ENCODE measurements at places on chromosomes 7 and 10.
A peak's percentile ranks its signal among the peaks of the same experiment; 100 is the strongest.

DNA sequence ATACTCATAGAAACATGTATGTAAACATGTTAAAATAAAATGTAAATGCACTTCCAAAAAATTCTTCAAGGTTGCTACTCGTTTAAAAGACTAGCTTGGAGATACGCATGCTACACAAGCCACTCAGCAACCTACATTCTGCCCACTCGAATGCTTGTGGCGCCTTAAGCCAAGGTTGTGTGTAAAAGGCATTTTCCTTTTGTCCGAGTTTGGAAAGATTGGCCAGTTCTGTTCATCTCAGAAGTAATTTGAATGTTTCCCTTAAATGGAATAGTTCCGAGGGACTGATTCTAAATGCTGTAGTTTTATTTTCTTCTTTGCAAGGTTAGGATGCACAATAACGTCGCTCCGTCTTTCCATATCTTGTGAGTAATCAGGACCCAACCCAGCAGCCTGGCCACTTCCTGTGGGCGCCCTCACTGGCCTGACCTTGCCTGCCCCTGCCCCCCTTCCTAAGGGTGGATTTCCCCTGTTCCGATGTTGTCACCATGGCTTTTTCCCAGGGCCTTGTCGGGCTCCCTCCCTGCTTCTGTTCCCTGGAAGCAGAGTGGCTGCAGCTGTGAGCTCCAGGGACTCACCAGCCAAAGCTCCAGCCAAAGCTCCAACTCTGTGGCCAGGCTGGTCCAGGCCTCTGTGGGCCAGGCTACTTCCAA lies 70.6 kb downstream of the PTPRE start:
- no peak overlapping the region for H3K27ac ChIP-seq
- no peaks in the 10 kb centered on the region for H3K4me1 ChIP-seq
- H3K36me3 ChIP-seq: no peaks in the 10 kb centered on the region
- no peaks in the 10 kb centered on the region for H3K27me3 ChIP-seq
- no peak overlapping the region for H3K4me3 ChIP-seq

DNA sequence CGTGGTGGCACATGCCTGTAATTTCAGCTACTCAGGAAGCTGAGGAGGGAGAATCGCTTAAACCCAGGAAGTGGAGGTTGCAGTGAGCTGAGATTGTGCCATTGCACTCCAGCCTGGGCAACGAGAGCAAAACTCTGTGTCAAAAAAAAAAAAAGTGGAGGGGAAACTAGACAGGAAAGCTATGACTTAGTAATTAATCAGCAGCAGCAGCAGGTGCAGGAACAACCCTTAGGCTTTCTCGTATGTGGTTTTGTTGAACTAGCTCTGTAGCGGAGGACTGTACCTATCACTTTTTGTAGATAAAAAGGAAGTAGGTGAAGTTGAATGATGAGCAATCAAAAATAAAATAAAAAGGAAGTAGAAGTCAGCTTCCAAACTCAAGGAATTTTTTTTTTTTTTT lies 76.9 kb upstream of the KMT2C start:
- H3K4me1 ChIP-seq: no peaks in the 10 kb centered on the region
- H3K27ac ChIP-seq: no peak overlapping the region
- no peak overlapping the region for H3K4me3 ChIP-seq
- no peaks in the 10 kb centered on the region for H3K36me3 ChIP-seq

GRCh38 chr7:146359176-146359575 lies 242.6 kb downstream of the CNTNAP2 start:
- H3K27me3 ChIP-seq: no peaks in the 10 kb centered on the region
- DNase-seq: no peak
- no peaks in the 10 kb centered on the region for H3K36me3 ChIP-seq
- no peak overlapping the region for H3K4me3 ChIP-seq

DNA sequence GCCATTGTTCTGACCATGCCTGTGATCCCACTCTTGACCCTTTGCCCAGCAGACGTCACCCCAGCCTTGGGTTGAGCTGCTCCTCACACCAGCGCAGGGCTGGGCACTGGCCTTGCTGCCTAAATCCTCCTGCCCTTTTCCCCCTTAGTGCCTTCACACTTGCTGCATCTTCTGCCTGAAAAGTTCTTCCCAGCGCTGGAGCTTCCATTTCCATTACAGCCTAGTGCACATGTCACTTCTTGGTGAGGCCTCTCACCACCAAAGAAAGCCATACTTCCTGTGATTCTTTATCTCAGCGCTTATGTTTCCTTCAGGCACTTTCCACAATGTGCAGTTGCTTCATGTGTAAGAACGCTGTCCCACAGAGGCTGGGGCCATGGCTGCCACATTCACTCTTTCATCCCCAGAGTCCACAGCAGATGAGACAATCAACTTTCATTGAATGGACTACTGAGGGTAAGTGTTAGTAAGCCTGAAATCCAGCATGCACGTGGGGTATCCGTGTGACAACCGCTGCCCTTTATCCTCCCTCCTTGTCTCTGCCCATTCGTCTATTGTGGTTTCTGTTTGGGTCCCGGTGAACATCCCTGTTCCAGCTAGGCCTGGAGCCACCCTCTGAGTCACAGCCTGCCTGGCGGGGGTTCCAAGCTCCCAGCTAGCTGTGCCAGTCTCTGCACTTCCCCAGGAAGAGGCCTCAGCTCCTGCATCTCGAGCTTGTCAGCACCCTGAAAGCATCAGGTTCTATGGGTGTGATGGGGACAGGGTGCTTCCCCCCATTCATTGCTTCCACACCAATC lies 37.3 kb downstream of the ADRA2A start:
- no peaks in the 10 kb centered on the region for H3K36me3 ChIP-seq
- no peaks in the 10 kb centered on the region for H3K4me1 ChIP-seq
- H3K27ac ChIP-seq: no peak overlapping the region
- no peak overlapping the region for H3K4me3 ChIP-seq
- H3K27me3 ChIP-seq: no peaks in the 10 kb centered on the region

GRCh38 chr10:44467090-44467489 lies 82.2 kb upstream of the CXCL12 start:
- no peak for DNase-seq
- H3K27ac ChIP-seq: no peak overlapping the region
- no peaks in the 10 kb centered on the region for H3K27me3 ChIP-seq
- no peaks in the 10 kb centered on the region for H3K36me3 ChIP-seq
- no peak overlapping the region for H3K4me3 ChIP-seq

DNA sequence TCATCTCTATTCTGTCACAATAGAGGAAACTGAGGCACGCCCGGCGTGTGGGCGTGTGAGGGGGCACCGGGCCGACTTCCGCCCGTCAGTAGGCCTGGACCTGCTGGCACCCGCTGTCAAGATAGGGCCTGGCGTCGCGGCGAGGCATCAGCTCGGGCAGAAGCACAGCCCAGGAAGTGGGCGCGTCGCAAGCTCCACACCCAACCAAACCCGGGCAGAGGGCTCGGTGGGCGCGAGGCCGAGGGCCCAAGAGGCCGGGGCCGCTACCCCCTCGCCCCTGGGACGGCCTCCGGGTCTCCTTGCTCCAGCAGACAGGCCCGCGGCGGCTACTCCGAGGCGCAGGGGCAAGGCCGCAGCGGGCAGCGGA lies 91.2 kb downstream of the SPAG6 start:
- DNase-seq: no peak
- no peaks in the 10 kb centered on the region for H3K36me3 ChIP-seq
- peak overlapping the region; percentile 99 for H3K27ac ChIP-seq

GRCh38 chr10:102835007-102835482 lies 2.2 kb downstream of the CYP17A1 start:
- no peak overlapping the region for H3K4me3 ChIP-seq
- DNase-seq: peak; percentile 88
- H3K4me1 ChIP-seq: no peaks in the 10 kb centered on the region

- no peak overlapping the region for H3K4me3 ChIP-seq
- no peaks in the 10 kb centered on the region for H3K27me3 ChIP-seq
- no peak for DNase-seq
- H3K27ac ChIP-seq: no peak overlapping the region
- no peaks in the 10 kb centered on the region for H3K4me1 ChIP-seq
- H3K36me3 ChIP-seq: no peaks in the 10 kb centered on the region
Measured at GRCh38 chr10:43210556-43210955, 56.3 kb downstream of the RASGEF1A start.

DNA sequence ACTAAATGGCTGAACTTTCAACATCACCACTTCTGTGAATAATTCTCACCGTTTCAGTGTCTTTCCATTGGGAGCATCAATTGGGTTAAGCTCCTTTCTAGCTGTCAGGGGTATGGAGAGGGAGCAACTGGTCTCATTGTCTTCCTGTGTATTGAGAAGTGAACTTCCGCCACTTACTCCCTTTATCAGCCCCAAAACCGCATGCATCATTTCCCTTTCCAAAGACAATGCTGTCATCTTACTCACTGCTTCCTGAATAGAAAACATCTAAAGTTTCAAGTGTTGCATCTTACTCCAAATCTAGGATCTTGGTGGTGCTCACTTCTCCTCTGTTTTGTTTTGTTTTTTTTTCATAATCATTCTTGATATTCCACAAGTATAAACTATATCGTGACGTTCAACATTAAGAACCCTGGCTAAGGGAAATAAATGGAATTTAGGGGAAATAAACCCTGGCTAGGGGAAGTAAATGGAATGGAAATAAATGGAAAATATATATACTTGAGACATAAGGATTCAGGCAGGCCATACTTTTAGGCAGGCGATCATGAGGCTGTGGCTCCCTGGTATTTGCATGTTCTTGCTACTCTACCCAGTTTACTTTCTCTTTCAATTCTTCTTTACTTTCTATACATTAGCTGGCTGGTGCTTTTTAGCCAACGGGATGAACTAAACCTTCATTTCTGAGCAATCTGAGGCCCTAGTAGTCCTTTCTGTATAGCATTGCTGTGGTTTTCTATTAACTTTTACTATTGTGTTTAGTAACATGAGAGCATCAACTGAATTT lies 371.9 kb downstream of the BMPER start:
- no peaks in the 10 kb centered on the region for H3K36me3 ChIP-seq
- H3K4me3 ChIP-seq: no peak overlapping the region
- no peak overlapping the region for H3K27ac ChIP-seq
- DNase-seq: no peak
- H3K27me3 ChIP-seq: no peaks in the 10 kb centered on the region
- H3K4me1 ChIP-seq: no peaks in the 10 kb centered on the region

- H3K36me3 ChIP-seq: no peaks in the 10 kb centered on the region
- H3K27ac ChIP-seq: peak overlapping the region; percentile 57
Measured at GRCh38 chr10:59537501-59537900, 172.1 kb downstream of the SLC16A9 start.

GRCh38 chr10:3241274-3241921 lies 68.8 kb upstream of the PITRM1 start:
- no peak overlapping the region for H3K4me3 ChIP-seq
- DNase-seq: no peak
- no peak overlapping the region for H3K27ac ChIP-seq
- no peaks in the 10 kb centered on the region for H3K4me1 ChIP-seq
- no peaks in the 10 kb centered on the region for H3K27me3 ChIP-seq
- H3K36me3 ChIP-seq: no peaks in the 10 kb centered on the region

DNA sequence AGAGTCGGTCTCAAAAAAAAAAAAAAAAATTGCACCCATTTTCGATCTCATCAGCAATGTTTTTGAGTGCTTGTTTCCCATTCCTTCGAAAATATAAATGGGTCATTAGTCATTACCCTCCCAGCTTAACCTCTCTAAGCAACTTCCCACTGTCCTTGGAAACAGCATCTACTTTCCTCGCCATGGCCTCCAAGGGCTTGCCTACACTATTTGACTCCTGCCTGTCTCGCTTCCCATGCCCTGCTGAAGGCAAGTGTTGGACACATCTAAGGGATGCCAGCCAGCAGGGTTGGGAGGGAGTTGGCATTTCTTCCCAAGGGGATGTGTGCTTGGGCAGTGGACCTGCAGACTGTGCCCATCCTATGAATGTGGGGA lies 12.7 kb upstream of the RHBDD2 start:
- H3K27me3 ChIP-seq: no peaks in the 10 kb centered on the region
- no peak for DNase-seq

- H3K27ac ChIP-seq: no peak overlapping the region
- H3K4me1 ChIP-seq: peaks cover 5% of the 10 kb centered on the region
- H3K36me3 ChIP-seq: no peaks in the 10 kb centered on the region
- no peaks in the 10 kb centered on the region for H3K27me3 ChIP-seq
Measured at GRCh38 chr10:98642281-98642680, 195.5 kb upstream of the HPS1 start.

GRCh38 chr10:123741146-123741545 lies 75.0 kb downstream of the GPR26 start:
- no peaks in the 10 kb centered on the region for H3K4me1 ChIP-seq
- peak; percentile 16 for DNase-seq
- H3K27ac ChIP-seq: no peak overlapping the region
- no peaks in the 10 kb centered on the region for H3K36me3 ChIP-seq
- H3K27me3 ChIP-seq: no peaks in the 10 kb centered on the region

DNA sequence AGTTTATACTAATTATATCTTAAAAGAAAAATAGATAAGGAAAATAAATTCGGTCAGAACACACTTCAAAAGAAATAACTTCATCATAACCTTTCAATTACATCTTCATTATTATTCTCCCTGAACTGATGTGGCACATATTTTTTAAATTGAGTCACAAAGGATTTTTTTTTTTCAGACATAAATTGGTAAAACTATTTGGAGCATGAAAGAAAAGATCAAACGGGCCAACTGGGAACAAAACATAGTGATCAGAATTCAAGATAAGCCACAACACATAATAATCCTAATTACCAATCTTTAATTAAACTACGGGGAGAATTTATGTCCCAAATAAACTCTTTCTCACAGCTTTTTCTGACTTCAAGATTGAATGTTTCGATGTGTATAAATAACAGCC lies 258.2 kb upstream of the MAGI2 start:
- no peaks in the 10 kb centered on the region for H3K27me3 ChIP-seq
- H3K4me1 ChIP-seq: no peaks in the 10 kb centered on the region
- no peak for DNase-seq
- H3K36me3 ChIP-seq: no peaks in the 10 kb centered on the region
- H3K4me3 ChIP-seq: no peak overlapping the region
- H3K27ac ChIP-seq: no peak overlapping the region

GRCh38 chr10:70551971-70552422 lies 50.5 kb downstream of the PRF1 start:
- H3K4me3 ChIP-seq: no peak overlapping the region
- H3K36me3 ChIP-seq: no peaks in the 10 kb centered on the region
- no peaks in the 10 kb centered on the region for H3K27me3 ChIP-seq
- H3K4me1 ChIP-seq: peaks cover 18% of the 10 kb centered on the region
- H3K27ac ChIP-seq: peak overlapping the region; percentile 61

- H3K4me1 ChIP-seq: no peaks in the 10 kb centered on the region
- H3K4me3 ChIP-seq: no peak overlapping the region
- H3K36me3 ChIP-seq: no peaks in the 10 kb centered on the region
- H3K27ac ChIP-seq: no peak overlapping the region
- peaks cover 7% of the 10 kb centered on the region for H3K27me3 ChIP-seq
Measured at GRCh38 chr10:86176850-86177536, 189.6 kb downstream of the GRID1 start.

Data from hepatocyte (in vitro differentiated cells).